Pancreas (tissue), 10 donors: ENCODE measurements at places on chromosomes 16 and 17. TPM values are rescaled to one million over a fixed set of nuclear protein-coding genes. Genes with fewer than 3 reads are reported as not detected.
A peak's percentile ranks its signal among the peaks of the same experiment; 100 is the strongest.

GRCh38 chr16:79834720-79835119, 234.2 kb upstream of the MAF start:
- no peak for DNase-seq

- no peak for DNase-seq
Measured at GRCh38 chr17:55652825-55653224, 69.8 kb downstream of the TMEM100 start.

DNA sequence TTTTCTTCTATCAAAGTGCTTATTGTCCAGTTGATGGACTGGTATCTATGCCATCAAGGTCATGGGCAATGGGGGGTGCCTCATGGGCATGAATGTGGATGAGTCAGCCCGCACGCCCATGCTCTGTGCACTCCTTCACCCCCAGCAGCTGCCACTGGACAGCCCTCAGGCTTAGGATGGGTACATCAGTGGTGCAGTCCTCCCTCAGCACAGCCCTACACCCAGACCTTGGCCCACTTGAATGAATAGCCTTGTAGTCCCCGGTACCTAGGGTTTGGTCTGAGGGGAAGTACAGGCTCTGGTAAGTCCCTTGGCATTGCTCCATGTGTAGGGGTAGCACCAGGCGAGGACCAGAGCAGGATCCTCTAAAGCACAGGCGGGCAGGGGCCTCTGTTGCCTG, 10.4 kb upstream of the GNA13 start:
- DNase-seq: no peak

AXIN2 gene
- polyA plus RNA-seq: 3.1 TPM

- DNase-seq: no peak
Measured at GRCh38 chr17:33983824-33984574, 271.1 kb upstream of the CCL2 start.

- DNase-seq: peak; percentile 81
Measured at GRCh38 chr17:39667945-39668924, at the start of gene PNMT. PNMT (plus strand) TSS chr17:39668453; CDS start chr17:39668476, 23 bp downstream.

MEFV gene
- 0.23 TPM for polyA plus RNA-seq

DNA sequence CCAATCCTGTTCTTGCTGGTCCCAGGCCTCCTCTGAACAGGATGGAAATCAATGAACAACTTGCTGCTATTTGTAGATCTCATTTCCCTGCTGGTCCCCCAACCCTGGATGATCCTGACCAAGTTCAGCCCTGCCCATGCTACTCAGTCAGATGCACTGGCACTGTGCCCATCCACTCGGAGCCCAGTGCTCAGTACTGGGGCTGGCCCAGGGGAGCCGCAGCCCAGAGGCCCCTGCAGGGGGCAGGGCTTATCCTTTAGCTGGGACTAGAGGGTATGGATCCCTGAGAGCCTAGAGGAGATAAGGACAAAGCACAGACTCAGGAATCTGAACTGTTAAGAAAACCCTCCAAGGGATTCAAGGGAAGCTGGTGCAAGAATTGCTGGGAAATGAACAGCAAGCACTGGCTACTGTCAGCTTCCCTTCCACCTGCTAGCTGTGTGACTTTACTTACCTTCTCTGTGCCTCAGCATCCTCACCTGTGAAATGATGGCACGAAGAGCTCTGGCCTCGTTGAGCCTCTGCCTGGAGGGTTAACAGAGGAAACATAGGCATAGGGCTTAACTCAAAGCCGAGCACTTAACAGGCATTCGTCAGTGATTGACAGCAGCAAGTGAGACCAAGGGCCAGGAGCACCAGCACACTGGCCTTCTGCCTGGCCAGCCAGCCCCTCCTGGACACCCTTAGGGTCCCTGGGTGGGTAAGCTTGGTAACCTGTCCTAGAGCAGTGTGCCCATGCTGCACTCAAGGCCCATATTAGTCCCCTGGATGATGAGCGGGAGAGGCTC, 29.8 kb upstream of the C1QL1 start:
- no peak for DNase-seq

GRCh38 chr17:33324736-33325135, 31.6 kb upstream of the ASIC2 start:
- no peak for DNase-seq

MEOX1 gene
- polyA plus RNA-seq: 3.3 TPM

DNA sequence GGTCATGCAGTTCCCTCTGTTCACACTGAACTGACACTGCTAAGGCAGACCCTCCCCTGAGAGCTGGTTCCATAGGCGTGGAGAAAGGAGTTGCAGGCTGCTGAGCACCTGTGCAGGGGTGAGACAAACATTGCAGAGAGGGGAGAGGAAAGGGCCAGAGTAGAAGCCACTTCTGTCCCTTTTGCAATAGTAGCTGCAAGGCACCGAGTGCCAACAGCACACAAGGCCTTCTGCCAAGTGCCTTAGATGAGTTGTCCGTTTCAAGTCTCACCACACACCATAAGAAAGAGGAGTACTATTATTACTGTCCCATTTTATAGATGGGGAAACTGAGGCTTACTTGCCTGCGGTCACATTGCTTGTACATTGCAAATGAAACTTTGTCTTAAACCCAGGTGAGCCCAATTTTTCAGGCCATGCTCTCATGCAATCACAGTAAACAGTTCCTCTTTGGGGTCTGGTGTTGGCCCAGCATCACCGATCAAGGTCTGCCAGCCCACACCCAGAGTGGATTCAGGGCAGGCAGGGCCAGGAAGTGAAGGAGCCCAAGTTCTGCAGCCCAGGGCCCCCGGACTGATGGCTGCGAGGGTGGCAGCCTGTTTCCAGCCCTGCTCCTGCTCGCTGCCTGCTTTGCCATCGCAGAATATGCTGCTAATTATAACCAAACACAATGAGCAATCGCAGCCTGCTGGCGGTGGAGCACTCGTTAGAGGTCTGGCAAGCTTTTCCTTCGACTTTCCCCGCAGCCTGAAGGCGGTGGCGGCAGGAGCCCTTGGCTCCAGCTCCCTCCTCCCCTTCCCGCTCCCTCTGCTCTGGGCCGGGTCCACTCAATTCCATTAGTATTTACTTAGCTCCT, 36.8 kb upstream of the DYNLL2 start:
- DNase-seq: no peak

DNA sequence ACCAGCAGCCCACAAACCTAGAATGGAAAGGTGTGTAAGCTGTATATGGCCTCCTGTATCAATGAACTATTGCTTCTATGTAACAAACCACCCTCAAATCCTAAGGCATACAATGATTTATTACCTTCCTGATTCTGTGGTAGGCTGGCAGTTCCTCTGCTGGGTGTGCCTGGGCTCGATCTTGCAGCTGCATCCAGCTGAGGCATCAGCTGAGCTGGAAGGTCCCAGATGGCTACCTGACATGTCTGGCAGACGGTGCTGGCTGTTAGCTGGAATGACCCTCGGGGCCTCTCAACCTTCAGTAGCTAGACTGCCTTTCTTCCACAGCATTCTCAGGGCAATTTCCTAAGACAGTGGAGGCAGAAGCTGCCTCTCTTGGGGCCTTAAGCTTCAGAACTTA, 152.7 kb downstream of the RAB11FIP4 start:
- DNase-seq: no peak

PRR35 gene
- 0.72 TPM for polyA plus RNA-seq

- no peak for DNase-seq
Measured at GRCh38 chr17:47717979-47718621, 14.9 kb upstream of the TBX21 start.

DNA sequence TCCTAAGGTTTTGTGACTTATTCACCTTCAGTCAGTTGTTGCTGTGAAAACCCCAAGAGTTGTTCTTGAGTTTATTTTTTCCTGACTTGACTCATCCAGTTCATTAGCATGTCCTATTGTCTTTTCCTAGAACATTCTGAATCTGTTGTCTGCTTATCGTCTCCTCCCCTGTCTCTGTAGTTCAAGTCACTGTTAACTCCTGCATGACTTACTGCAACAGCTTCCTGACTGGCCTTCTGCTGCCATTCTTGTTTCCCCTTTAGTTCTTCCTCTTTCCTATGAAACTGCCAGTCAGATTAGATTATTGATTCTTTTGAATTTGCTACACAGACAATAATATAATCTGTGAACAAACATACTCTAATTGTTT, 161.5 kb downstream of the FTO start:
- DNase-seq: no peak

SMIM36 gene
- 0.09 TPM for polyA plus RNA-seq

GRCh38 chr16:67428146-67428731, 2.7 kb upstream of the HSD11B2 start:
- peak; percentile 86 for DNase-seq

DNA sequence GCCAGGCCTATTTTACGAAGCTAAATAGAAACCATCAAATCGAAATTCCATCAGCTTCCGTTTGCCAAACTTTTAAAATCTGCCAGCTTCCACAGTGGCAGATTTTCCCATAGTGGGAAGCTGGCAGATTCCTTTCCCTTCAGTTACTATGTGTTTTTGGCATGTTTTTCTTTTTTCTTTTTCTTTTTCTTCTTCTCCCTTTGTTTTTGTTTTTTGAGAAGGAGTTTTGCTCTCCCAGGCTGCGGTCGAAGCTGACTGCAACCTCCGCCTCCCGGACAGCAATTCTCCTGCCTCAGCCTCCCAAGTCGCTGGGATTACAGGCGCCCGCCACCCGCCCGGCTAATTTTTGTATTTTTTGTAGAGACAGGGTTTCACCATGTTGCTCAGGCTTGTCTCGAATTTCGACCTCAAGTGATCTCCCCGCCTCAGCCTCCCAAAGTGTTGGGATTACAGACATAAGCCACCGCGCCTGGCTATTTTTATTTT, 684 bp upstream of the CWC25 start:
- DNase-seq: no peak

- DNase-seq: no peak
Measured at GRCh38 chr17:71593078-71593477, 527.7 kb upstream of the SOX9 start.

JPT2 gene
- 22.2 TPM for polyA plus RNA-seq

- DNase-seq: peak; percentile 86
Measured at GRCh38 chr16:77211880-77212740, 12.9 kb downstream of the SYCE1L start.

DBNDD1 gene
- 6.2 TPM for polyA plus RNA-seq

GRCh38 chr17:36980280-36980761, 31.6 kb downstream of the AATF start:
- no peak for DNase-seq

CDT1 gene
- 0.35 TPM for polyA plus RNA-seq

- DNase-seq: peak; percentile 88
Measured at GRCh38 chr17:333626-334396, 18.8 kb downstream of the RPH3AL start.
